ENCODE measurements at places on chromosomes 3 and 15. TPM values are rescaled to one million over a fixed set of nuclear protein-coding genes. Genes with fewer than 3 reads are reported as not detected.

- H3K4me3 ChIP-seq: no peak overlapping the region
- H3K27me3 ChIP-seq: peaks cover 49% of the 10 kb centered on the region
These were observed 7.9 kb upstream of the SOX2 start for GRCh38 chr3:181703601-181704420.

DNA sequence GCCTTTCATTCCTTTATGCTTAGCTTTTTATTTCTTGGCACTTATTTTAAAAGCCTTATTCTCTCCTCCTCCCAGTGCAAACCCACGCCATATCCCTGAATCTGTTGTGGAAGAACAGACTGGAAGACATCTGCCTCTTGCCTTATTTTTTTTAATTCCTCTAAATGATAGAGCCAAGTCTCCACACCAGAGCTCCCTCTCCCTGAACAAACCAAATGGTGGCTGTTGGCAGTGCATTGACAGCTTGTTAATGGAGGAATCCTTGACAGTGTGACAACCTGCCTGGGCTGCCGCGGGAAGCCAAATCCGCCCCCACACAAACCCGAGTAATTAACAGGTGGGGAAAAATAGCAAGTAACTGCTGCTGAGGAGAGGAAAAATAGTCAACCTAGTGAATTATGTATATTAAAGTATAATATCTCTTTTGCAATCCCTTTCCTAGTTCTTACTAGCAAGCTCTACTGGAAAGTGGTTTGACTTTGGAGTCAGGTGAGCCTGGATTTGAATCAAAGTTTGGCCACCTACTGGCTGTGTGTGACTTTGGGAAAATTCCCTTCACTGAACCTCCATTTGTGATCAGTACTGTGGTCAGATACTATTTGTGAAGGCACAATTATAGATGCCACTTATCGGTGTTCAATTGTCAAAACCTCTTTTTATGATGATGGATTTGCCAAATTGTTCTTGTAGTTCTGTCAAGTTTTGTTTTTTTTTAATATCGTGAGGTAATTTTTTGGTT is 589.6 kb downstream of the PDCD6IP start:
- no peak overlapping the region for H3K4me3 ChIP-seq
- H3K27me3 ChIP-seq: no peaks in the 10 kb centered on the region
- no peak overlapping the region for H3K27ac ChIP-seq
- no peaks in the 10 kb centered on the region for H3K4me1 ChIP-seq

DNA sequence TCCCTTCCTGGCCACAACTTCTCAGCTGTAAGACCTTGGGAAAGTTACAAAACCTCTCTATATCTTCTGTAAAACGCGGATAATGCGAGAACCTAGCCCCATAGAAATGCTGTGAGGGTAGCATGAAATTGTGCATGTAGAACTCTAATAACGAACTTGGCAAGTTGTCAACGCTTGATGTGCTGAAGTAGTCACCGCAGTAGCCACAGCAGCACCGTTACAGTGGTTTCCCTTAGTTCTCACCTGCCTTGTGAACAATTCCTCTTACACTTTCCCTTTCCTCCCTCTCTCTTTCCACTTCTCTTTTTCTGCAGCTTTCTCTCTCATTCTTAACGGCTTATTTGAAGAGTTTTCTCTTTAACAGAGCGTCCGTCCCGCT is 447 bp upstream of the SHQ1 start:
- H3K4me1 ChIP-seq: peaks cover 18% of the 10 kb centered on the region
- H3K36me3 ChIP-seq: no peaks in the 10 kb centered on the region
- H3K4me3 ChIP-seq: peak overlapping the region; percentile 91
- no peaks in the 10 kb centered on the region for H3K27me3 ChIP-seq
- H3K27ac ChIP-seq: no peak overlapping the region

DNA sequence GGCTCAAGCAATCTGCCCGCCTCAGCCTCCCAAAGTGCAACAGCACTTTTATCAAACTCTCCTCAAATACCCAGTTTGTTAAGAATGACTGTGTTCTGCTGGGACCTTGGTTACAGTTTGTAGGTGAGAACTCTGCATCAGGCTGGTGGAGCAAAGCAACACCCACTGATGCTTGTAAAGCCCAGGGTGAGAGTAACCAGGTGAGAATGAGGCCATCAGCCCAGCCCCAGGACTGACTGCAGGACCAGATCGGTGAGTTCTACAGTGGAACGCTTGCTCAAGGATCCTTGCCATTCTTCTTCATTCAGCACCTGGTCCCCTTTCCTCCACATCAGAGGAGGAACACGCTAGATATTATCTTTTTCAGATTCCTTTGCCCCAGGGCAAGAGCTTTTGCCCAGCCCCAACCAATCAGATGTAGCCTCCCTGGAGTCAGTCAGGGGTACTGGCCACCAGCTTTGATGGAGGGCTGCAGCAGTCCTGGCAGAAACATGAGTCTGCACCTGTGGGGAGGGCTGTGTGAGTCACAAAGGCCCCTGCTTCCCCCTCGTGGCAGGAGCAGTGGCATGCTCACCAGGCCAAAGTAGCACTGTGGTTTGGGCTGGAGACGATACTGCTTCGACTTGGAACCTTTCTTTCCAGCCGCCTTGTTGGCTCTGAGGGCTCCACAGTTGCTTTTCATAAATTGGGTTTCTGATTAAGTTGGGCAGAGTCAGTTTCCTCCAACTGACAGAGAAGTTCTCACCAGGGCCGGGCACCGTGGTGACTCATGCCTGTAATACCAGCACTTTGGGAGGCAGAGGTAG is 3.5 kb upstream of the SHISA5 start:
- H3K4me3 ChIP-seq: no peak overlapping the region
- H3K27me3 ChIP-seq: no peaks in the 10 kb centered on the region
- peaks cover 38% of the 10 kb centered on the region for H3K4me1 ChIP-seq
- DNase-seq: peak; percentile 71
- no peaks in the 10 kb centered on the region for H3K36me3 ChIP-seq
- H3K27ac ChIP-seq: no peak overlapping the region

DNA sequence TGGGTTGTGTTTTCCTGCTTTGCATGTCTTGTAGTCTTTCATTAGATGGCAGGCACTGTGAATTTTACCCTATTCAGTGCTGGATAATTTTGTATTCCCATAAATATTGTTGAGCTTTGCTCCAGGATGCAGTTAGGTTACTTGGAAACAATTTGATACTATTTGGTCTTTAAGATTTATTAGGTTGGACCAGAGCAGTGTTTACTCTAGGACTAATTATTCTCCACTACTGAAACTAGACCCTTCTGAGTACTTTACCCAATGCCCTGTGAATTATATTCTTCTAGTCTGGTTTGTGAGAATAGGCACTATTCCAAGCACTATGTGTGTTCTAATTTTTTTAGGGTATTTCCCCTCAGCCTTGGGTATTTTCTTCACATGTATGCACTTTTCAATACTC is 37.8 kb upstream of the TASOR start:
- no peaks in the 10 kb centered on the region for H3K36me3 ChIP-seq
- no peaks in the 10 kb centered on the region for H3K27me3 ChIP-seq
- H3K4me1 ChIP-seq: peaks cover 15% of the 10 kb centered on the region
- H3K27ac ChIP-seq: no peak overlapping the region

- H3K27me3 ChIP-seq: no peaks in the 10 kb centered on the region
- no peak overlapping the region for H3K4me3 ChIP-seq
- H3K4me1 ChIP-seq: no peaks in the 10 kb centered on the region
- no peak for DNase-seq
- no peaks in the 10 kb centered on the region for H3K36me3 ChIP-seq
- peak overlapping the region; percentile 61 for H3K27ac ChIP-seq
These were observed 24.9 kb upstream of the SENP5 start for GRCh38 chr3:196842567-196843434.

Gene ADAMTS17
- 1.2 TPM for total RNA-seq

Gene ZNF106
- total RNA-seq: 50.0 TPM
